NCI-H69 (cell line): ENCODE measurements at places on chromosomes 5 and 9.

GRCh38 chr9:128420651-128421481 lies at the start of gene CERCAM:
Gene CERCAM (plus strand): TSS chr9:128420857. CDS start chr9:128420878, 21 bp downstream.
- DNase-seq, result peak; percentile 78

DNA sequence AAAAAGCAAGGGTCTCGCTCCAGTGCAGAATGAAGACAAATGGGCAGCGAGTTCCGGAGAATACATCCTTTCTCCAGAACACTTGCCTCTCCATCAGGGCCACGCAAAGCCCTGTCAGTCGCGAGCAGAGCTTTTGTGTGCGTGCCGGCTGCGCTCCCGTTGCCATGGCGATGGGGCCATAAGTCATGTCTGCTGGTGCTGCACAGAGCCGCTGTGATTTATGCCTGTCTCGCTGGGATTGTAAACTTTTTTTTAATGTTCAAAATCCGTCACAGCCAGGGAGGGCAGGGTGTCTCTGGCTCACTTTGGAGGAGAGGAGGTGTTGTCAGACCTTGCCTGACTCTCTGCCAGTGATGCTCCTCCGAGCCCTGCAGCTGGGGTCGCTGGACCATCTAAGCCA lies 272.7 kb downstream of the TRIM32 start:
- peak; percentile 88 for DNase-seq

- DNase-seq, result peak; percentile 11
These were observed 105.2 kb upstream of the CACNA1B start for GRCh38 chr9:137772281-137772873.

DNA sequence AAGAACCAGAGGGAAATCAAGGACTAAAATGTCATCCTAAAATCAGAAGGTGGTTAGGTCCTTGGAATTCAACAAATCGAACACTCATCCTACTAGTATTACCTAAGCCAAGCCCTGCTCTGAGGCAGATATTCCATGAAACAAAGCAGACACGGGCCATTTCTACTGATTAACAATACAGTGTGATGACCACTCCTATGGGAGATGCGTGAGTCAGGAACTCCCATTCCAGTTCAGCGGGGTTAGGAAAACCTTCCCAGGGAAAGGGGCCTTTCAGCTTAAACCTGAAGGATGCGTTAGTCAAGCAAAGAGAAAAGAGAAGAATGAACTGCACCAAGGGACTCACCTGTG lies 117.8 kb upstream of the LHFPL2 start:
- no peak for DNase-seq

GRCh38 chr5:60830581-60831127 lies 13.4 kb downstream of the ELOVL7 start:
- no peak for DNase-seq

GRCh38 chr9:124835026-124835557 lies 18.2 kb upstream of the WDR38 start:
- DNase-seq, result peak; percentile 94

DNA sequence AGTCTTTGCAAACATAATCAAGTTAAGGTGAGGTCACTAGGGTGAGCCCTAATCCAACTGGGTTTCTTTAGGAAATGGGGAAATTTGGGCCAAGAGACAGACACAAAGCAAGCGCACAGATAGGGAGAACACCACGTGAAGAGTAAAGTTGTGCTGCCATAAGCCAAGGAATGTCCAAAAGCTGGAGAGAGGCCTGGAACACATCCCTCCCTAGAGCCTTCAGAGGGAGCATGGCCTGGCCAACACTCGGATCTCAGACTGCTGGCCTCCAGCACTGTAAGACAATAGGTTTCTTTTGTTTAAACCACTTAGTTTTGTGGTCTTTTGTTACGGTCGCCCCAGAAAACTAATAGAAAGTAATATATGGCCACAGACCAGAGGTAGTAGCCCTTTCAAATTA lies 8.1 kb upstream of the ROR2 start:
- no peak for DNase-seq

DNA sequence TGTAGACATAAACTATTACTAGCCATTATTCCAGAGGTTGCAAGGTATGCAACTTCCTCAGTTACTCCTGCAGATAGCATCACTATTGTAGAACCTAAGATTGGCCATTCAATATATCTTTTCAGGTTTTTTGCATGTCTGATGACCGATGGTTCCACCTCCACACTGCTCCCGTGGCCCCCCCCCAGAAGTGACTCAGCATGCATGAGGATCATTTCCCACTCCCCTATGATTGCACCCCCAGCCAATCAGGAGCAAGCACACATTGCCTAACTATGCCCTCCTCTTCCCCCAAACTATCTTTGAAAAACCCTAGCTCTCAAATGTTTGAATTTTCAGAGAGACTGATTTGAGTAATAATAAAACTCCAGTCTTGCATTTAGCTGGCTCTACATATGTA lies 601.4 kb upstream of the TLE4 start:
- DNase-seq, result no peak

GRCh38 chr5:39256477-39257235 lies 37.3 kb upstream of the FYB1 start:
- DNase-seq, result no peak

GRCh38 chr9:8337834-8338766 lies 538.5 kb upstream of the DMAC1 start:
- peak; percentile 24 for DNase-seq

DNA sequence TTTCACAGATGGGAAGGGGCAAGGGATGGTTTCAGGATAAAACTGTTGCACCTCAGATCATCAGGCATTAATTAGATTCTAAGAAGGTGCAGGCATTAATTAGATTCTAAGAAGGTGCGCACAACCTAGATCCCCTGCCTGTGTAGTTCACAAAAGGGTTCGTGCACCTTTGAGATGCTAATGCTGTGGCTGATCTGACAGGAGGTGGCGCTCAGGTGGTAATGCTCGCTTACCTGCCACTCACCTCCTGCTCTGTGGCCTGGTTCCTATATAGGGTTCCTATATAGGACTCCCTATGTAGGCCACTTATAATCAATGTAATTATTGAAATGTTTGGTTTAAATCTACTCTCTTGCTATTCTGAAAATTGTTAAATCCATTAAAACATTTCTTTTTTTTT lies 171.0 kb downstream of the MSX2 start:
- no peak for DNase-seq

GRCh38 chr9:34956648-34957047 lies 1.4 kb upstream of the PHF24 start:
- DNase-seq, result no peak

- DNase-seq, result no peak
These were observed 30.6 kb downstream of the GFRA3 start for GRCh38 chr5:138243794-138244193.

GRCh38 chr5:72224946-72225463 lies 95.0 kb downstream of the MRPS27 start:
- no peak for DNase-seq

GRCh38 chr9:37729499-37729898 lies 24.1 kb upstream of the TRMT10B start:
- DNase-seq, result no peak

GRCh38 chr5:169719360-169720314 lies 82.6 kb downstream of the DOCK2 start:
- no peak for DNase-seq

GRCh38 chr9:122346478-122347347 lies 24.1 kb upstream of the PTGS1 start:
- DNase-seq, result peak; percentile 70

- no peak for DNase-seq
These were observed 23.6 kb downstream of the TICAM2 start for GRCh38 chr5:115578657-115579056.

GRCh38 chr5:6716629-6717149 lies 3.5 kb downstream of the TENT4A start:
- DNase-seq, result no peak

DNA sequence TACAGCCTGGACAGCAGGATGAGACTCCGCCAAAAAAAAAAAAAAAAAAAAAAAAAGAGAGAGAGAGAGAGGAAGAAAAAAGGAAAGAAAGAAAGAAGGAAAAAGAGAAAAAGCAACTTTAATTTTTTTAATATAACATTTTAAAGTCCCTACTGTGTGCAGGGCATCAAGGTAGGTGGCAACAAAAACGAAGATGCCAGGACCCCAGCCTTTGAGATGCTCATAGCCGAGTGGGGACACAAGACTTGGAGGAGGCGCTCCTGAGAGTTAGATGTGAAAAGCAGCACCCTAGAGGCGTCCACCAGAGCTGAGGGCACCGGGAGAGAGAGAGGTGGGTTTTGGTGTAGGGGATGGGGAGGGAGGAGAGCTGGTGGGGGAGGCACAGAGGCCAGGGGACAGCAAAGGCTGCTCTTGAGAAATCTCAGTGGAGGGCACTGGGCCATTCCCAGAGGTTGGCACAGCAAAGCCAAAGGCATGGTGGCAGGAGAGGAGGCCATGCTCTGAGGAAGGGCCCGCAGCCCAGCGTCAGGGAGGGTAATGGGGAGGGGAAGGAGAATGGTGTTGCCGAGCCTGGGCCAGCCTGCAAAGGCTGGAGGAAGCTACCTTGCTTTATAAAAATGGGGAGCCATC lies 135.6 kb downstream of the C9orf50 start:
- no peak for DNase-seq

- DNase-seq, result no peak
These were observed 349.7 kb upstream of the RFX3 start for GRCh38 chr9:3875361-3876132.

GRCh38 chr9:133673258-133673655 lies 37.1 kb downstream of the DBH start:
- no peak for DNase-seq

DNA sequence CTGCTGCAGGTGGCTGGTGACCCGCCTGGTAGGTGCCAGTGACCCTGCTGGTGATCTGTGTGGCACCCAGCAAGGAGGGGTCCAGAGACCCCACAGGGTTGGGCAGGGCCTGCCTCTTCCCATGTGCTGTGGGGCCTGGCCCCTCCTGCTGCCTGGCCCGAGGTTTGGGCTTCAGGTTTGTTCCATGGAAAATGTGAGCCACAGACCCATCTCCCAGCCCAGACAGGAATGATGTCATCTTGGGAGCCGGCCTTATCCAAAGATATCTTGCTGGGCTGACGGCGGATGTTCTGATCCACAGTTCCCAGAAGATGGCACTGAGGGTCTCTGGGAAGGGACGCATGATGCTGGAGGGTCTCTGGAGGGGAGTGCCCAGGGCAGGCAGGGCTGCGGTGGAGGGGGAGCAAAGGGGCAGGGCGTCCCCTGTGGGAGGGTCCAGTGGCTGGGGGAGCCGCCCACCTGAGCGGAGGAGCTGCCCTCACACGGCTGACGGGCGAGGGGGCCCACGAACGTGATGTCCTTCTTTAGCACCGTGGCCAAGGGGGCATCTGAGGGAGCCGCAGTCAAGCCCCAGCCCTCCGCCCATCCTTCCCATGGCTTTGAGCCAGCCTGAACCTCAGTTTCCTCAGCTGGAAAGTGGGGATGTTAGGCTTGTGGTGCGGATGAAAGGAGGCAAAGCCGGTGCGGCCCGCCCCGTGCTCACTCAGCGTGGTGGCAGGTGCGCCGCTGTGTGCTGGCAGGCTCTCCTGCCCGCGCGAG lies 68.1 kb downstream of the COL5A1 start:
- DNase-seq, result no peak

GRCh38 chr9:13158986-13159385 lies 120.5 kb downstream of the MPDZ start:
- DNase-seq, result no peak

DNA sequence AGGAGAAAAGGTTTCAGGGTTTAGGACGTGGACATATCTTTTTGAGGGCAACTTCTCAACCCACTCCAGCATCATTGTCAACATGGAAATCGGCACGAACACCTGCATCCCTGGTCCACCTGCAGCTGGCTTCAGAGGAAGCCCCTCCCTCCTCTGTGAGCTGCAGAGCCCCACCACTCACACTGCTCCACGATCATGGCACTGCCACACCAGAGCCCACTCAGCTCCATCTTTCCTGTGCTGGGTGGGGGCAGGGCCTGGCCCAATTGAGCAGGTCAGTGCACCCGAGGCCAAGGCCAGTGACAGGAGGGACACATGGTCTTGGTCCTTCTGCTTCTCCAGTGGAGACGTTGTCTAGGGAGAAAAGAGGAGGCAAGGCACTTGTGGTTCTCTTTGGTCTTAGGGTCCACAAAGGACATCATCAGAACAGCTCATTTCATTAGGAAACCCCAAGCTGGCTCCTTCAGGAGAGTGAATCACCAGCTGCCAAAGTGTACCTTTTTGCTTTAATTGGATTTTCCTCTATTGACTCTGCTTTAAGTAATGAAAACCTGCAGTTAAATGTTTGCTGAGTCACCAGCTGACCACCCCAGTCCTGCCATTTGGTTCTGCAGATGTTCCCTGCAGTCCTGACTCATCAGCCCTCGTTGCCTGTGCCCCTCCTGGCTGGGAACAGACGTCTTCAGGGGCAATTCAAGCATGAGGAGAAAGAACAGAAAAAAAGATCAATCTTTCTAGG lies 56.2 kb downstream of the UBE2QL1 start:
- DNase-seq, result peak; percentile 98

- DNase-seq, result peak; percentile 40
These were observed 68.7 kb upstream of the ZNF618 start for GRCh38 chr9:113807173-113808061.
